Inflammatory macrophage treated with lipopolysaccharide for 4 hours (primary cell): ENCODE measurements at places on chromosomes 12 and 14.

DNA sequence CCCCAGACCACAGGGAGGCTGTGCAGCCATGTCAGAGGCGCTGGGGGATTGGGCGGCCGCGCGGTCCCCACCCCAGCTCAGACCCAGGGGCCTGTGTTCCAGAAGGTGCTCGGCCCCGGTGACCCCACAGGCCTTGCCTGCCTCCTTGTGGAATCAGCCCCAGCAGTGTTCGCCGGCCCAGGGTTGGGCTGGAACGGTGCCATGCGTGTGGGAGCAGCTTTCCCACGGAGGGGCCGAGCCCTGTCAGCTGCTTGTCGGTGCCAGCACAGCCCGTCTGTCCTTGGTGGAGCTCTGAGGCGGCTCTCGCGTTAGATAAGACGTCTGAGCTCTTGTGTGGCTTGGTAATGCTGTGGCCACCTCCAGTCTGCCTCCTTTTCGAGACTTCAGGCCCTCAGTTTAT is 8.5 kb downstream of the ZFYVE21 start:
- DNase-seq = no peak

- peak; percentile 89 for DNase-seq
Measured at GRCh38 chr12:11758510-11759493, 109.3 kb downstream of the ETV6 start.

DNA sequence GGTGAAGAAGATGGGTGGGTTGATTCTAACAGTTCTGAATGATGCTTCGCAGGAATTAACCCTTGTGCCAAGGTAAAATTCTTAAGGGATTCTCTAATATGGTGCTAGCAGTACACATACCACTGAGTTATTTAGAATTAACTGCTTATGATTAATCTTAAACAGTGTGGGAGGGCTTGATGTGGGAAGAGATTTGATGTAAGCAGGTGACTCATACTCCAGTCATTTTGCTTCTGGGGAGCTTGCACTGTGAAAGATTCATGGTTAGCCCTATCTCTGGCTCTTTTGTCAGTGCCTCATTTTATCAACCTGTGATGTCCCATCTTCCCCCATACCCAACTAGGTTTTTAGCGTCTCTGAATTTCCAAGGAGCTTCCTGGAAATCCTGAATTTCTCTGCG is 83.8 kb downstream of the NRXN3 start:
- peak; percentile 36 for DNase-seq

- DNase-seq = no peak
Measured at GRCh38 chr14:41295734-41296133, 310.9 kb upstream of the LRFN5 start.

GRCh38 chr12:131151558-131152345 is 198.0 kb downstream of the ADGRD1 start:
- DNase-seq = no peak

- no peak for DNase-seq
Measured at GRCh38 chr14:69268763-69269162, 8.8 kb downstream of the GALNT16 start.

- DNase-seq = peak; percentile 24
Measured at GRCh38 chr14:26765768-26766520, 168.1 kb upstream of the NOVA1 start.
